Left ventricle myocardium superior (tissue), 1 donor: ENCODE measurements at places on chromosomes 1 and 21. TPM values are rescaled to one million over a fixed set of nuclear protein-coding genes. Genes with fewer than 3 reads are reported as not detected.

DNA sequence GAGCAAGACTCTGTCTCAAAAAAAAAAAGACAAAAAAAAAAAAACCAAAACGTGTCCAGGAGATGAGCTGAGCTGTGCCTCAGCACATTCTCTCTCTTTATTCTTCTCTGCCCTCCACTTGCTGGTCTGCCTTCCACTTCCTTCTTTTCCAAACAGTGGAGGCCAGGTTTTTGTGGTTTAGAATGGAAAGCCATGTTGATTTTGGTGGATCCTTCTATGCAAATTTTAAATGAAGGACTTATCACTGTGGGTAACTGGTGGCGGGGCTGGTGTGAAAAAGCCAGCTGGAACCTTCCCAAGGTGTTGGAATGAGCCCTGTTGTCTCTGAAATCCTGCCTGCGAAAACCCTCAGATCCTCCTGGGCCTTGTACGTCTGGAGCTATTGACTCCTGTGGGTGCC, 61.9 kb downstream of the PTPRU start:
- DNase-seq, result no peak

DNA sequence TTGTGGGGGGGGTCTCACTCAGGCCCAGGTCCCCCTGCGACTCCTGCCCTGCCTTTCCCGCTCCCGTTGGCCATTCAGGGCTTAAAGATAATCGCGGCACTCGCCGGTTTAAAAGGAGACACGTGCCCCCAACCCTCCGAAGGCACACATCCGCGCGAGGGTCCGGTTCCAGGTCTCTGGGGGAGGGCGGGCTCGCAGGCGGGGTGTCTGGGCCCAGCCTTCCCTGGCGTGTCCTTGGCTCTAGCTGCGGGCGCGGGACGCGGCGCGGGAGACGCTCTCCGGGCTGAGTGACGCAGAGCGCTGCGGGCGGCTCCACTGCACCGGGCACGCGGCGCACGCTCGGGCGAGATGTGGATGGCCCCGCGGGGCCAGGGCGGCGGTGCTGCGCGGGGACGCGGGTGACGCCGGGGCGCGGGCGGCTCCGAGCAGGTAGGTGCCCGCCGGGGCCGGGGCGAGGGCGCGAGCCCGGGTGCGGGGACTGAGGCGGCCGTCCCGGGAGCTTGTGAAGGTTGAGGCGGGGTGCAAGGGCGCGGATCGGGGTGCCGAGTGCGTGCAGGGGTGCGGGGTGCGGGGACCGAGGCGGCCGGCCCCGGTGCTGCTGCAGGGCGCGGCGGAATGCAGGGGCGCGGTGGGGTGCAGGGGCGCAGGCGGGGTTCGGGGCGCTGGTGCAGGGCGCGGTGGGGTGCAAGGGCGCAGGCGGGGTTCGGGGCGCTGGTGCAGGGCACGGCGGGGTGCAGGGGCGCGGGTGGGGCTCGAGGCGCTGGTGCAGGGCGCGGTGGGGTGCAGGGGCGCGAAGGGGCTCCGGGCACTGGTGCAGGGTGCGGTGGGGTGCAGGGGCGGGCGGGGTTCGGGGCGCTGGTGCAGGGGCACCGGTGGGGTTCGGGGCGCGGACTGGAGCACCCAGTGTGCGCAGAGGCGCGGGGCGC, 3.3 kb upstream of the TRPM2 start:
- DNase-seq, result no peak

- peak; percentile 65 for DNase-seq
Measured at GRCh38 chr1:230772457-230773395, 25.5 kb downstream of the CAPN9 start.

- no peak for DNase-seq
Measured at GRCh38 chr21:38277501-38278131, 20.8 kb downstream of the KCNJ15 start.

GRCh38 chr1:62621907-62622306, 24.6 kb downstream of the ANGPTL3 start:
- DNase-seq, result no peak

DNA sequence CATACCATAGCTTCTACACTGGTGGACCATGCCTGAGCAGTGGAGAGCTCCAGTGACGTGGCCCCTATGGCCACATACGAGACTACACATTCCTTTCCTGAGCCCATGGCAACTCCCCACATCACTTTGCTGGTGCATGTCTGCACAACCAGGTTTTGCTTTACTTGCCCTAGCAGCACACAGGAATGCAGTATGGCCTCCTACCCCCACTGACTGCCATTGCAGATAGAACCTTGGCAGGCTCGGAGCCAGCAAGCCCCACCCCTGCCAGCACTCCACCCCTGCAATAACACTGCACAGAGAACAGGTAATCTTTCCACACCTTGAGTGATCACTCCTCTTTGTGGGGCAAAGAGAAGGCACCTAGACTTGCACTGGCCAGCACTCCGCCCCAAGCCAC, 531.9 kb upstream of the CAMK1G start:
- DNase-seq, result no peak

- DNase-seq, result no peak
Measured at GRCh38 chr1:100100202-100100601, 32.5 kb downstream of the SASS6 start.

GRCh38 chr1:115717541-115717940, 51.0 kb downstream of the CASQ2 start:
- DNase-seq, result peak; percentile 68

Gene CLEC20A
- not detected for total RNA-seq

Gene CD1D
- total RNA-seq, result 1.4 TPM

Gene TNFSF18
- not detected for total RNA-seq

Gene UCHL5
- total RNA-seq, result 45.3 TPM

Gene RNF11
- 118 TPM for total RNA-seq
